ENCODE measurements at places on chromosomes 2 and 18.

GRCh38 chr2:169806586-169806985 lies 7.9 kb downstream of the SSB start:
- DNase-seq: no peak

DNA sequence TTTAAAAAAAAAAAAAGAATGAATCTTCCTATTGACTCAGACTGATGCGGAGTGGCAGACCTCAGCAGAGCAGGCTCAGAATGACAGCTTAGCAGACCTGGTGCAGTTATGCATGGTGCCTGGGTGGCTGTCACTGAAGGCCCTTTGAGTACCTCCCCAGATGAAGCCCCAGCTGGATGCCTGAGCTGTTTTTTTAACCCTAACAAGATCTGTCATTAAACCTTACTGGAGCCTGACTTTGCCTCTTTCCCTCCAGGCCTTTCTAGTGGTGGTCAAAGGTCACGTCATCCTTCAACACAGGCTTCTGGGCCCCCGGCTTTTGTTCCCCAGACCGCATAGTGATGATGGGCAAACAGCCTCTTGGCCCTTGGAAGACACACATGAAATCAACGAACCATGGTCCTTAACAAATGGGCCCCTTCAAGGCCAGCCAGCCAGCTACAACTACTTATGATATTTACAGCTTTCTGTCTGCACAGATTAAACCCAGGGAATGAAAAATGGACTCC lies 138.3 kb upstream of the CYP1B1 start:
- DNase-seq: no peak

GRCh38 chr18:80109676-80110078 lies 615 bp downstream of the ADNP2 start:
- peak; percentile 40 for DNase-seq

DNA sequence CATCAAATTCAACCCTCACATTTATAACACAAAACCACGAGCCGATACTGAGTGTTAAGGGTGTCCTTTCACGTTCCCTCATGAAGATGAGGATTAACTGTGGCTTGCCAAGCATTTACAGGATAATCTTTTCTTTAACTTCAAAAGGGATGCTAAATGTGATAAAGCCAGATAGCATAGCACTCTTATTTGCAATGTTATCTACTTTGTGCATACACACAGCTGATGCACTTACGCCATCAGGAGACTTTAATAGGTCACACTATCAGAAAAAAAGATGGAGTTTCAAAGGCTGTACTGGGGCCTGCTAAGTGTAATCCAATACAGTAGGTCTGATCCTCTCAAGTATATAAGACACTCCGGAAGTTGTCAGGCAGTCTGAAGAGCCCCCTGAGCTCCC lies 572.7 kb downstream of the PIK3C3 start:
- no peak for DNase-seq

- DNase-seq: no peak
Observed at GRCh38 chr2:149903626-149904025, 316.1 kb upstream of the MMADHC start.

DNA sequence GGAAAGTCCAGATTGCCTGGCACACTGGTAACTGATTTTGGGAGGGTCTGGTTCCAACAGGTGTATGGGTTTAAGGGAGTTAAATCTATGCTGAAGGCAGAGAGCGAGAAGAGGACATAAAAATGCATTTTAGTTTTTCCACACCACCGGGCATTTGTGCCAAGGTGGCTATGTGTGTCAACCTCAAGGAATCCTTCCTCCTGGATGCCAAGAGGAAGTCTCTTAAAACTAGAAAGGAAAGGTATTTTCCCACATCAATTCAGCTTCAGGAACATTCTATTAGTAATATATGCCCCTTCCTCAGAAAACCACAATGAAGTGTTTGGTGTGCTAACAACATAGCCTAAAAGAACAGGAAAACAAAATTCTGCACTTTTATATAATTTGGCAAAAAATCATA lies 5.4 kb upstream of the GAREM1 start:
- DNase-seq: no peak

- no peak for DNase-seq
Observed at GRCh38 chr2:45585267-45585861, 25.7 kb downstream of the SRBD1 start.

DNA sequence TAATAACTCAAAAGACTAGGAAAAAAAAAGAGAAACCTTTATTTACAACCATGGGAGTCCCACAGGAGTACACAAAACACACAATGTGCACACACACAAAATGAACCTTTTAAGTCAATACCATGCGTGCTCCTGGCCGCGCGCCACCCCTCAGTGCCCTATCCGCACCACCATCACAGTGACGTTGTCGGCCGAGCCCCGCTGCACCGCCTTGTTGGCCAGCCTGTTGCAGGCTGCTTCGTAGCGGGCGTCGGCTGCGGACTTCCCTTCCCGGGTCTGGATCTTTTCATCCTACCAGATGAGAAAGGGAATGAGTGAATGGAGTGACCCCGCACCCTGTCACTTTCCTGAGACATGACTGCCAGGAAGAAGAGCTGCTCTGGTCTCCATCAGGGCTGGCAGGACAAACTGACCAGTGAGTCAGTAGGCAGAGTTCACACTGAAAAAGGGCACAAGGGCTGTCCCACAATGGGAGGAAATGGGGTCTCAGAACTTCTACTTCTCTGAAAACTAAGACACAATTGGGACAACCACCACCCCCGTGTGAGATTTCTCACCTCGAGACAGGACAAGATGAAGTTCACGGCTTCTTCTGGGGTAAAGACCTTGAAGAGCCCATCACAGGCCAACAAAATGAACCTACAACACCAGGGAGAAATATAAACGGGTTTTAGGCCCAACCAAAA lies 11.8 kb downstream of the ERFE start:
- no peak for DNase-seq

GRCh38 chr2:40352041-40352702 lies 99.7 kb downstream of the SLC8A1 start:
- DNase-seq: no peak

DNA sequence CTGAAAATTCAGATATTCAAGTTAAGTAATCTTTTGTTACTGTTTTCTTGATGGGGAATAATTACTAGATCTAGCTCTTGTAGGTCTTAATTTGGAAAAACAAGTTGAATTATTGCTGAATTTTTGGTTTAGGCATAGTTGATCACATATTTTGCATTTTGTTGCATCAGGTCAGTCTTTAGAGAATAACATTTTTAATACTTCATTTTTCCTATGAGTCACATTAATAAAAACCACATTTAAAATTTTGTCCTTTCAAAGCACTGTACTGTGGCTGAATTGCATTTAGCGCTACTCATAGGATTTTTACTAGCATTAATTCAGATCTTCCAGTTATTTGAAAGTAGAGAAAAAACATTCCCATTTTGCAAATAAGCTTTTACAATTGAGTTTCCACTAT lies 23.2 kb downstream of the MAP4K4 start:
- no peak for DNase-seq

DNA sequence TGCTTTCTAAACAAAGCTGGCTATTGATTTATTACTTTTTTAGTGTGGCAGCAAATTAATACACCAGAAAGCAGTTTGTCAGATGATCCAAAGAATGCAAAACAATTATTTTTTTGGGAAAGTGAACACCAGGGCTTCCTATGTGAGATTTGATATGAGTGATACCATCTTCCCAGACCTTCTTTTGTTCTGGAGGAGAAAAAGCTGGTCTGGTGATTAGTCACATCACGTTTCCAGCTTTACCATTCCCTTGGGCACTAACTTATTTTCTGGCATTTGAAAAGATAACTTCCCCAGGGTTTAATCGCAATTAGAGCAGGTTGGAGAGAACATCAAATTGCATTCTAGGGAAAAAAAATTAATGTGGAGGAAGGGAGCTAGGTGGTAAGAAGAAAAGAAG lies 182.9 kb upstream of the TANK start:
- no peak for DNase-seq

DNA sequence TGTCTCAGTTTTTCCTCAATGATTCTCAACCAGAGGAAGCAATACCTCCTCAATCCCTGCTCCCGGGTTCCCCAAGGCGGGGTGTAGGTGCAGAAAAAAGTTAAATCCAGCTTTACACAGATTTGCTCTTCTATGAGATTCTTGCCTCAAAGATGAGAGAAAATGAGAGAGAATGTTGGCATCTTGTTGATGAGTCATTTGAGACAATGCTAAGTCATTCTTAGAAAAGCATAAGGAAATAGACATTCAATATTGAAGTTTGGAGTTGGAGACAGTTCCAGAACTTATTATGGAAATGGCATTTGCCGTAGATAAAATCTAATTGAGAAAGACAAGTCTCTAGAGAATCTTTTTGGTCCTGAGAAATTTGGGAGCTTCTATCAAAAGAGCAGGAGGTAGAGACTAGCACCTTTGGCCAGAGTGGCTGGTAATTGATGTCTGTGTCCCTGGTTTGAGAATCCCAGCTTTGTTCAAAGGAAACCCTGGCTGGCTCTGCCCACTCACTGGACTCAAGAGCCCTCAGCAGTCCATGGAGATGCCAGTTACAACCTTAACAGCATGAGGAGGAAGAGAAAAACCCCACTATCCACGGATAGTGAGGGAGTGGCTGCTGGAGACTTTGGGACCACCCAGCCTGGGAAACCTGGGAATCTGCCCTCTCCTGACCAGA lies 181.2 kb downstream of the FAM124B start:
- DNase-seq: no peak

GRCh38 chr18:66729442-66730239 lies 125.8 kb upstream of the CDH19 start:
- no peak for DNase-seq

- no peak for DNase-seq
Observed at GRCh38 chr2:182038576-182038975, 52.9 kb downstream of the PPP1R1C start.

DNA sequence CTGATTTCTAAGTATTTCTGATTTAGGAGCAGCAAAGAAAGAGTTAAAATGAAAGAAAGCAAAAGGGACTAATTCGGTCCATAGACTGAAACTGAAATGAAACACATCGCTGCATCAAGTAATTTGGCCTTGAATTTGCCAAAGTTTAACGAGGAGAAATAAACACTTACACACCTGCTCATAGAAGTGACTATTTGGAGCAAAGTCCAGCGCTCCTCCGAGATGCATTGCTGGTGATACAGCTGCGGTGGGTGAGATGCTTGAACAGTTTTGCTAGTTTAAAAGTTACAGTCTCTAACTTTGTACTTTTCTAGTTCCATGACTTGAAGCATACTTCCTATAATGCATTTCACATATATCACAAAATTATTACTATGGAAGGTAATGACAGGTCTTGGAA lies 18.3 kb downstream of the GALR1 start:
- DNase-seq: no peak

DNA sequence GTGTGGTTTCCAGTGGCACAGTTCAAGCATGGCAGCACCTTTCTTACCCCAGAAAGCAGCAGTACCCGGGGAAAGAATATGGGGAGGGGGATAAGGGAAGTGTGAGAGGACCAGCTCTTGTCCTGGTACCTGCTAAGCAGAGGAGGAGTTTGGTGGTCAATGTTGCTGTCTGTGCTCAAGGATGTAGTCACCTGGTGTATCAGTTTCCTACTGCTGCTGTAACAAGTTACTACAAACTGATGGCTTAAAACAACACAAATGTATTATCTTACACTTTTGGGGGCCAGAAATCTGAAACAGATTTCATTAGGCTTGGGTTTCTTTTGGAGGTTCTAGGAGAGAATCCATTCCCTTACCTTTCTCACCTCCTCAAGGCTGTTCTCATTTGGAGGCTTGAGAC lies 77.5 kb downstream of the VSNL1 start:
- DNase-seq: no peak

- no peak for DNase-seq
Observed at GRCh38 chr18:57836557-57836956, 33.4 kb upstream of the ATP8B1 start.

DNA sequence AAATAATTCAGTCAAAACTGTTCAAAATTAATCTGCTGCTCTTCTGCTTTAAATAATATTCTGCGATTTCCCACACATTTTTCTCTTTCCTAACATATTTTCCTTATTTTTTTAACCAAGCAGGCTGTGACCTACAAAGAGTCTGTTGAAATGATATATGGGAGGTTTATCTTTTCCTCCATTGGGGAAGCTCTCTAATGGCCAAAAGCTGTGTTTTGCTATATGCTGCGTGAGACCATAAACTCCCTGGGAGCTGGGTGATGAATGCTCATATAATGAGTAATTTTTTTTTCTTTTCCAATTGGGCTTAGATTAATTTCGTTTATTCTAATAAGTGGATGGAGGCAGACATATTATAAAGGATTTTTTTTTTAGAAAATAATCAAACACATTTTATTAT lies 72.2 kb upstream of the MAP2 start:
- DNase-seq: no peak

- DNase-seq: no peak
Observed at GRCh38 chr2:138716183-138716582, 64.0 kb downstream of the NXPH2 start.

DNA sequence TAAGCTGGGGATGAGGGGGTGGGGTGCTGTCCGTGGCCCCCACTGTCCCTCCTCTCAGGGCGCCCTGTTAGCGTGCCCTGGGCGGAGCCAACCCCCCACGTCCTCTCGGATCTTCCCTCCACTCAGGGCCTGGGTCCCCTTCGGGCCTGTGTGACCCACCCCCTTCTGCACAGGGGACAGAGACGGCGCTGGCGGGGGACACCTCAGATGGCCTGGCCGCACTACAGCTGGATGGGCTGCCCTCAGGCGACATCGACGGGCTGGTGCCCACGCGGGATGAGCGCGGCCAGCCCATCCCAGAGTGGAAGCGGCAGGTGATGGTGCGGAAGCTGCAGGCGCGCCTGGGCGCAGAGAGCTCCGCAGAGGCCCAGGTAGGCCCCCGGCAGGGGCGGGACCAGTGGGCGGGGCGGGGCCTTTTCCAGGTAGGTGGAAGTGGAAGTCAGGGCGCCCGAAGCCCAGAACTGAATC lies 9.9 kb upstream of the KLHL30 start:
- DNase-seq: no peak

Measured in GM12892 (cell line).